NCI-H1436 treated with DMSO at 0.1 percent for 48 hours (cell line): ENCODE measurements at places on chromosomes 7 and 10.

DNA sequence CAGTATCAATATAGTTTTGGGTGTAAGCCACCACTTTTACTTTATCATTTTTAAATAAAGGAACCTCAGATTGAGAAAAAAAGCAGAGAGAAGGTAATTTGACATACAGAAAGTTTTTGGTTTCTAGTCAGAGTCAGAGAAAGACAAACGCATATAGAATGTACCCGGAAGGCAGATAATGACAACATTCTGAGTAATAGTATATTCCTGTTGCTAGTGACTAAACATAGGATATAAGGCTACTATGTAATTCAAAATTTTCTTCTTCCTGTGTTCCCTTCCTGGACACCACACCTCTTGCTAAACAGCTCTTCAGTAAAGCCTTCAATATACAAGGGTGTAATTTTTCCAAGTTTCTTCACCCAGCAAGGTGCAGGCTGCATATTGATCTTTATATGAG, 597.6 kb downstream of the PCDH15 start:
- DNase-seq, result no peak

GRCh38 chr10:51108406-51108805, 34.1 kb downstream of the PRKG1 start:
- DNase-seq, result no peak

- DNase-seq, result no peak
Observed at GRCh38 chr10:122974543-122975064, 5.6 kb upstream of the PSTK start.

- DNase-seq, result no peak
Observed at GRCh38 chr10:13939391-13939790, 352.6 kb downstream of the PRPF18 start.

DNA sequence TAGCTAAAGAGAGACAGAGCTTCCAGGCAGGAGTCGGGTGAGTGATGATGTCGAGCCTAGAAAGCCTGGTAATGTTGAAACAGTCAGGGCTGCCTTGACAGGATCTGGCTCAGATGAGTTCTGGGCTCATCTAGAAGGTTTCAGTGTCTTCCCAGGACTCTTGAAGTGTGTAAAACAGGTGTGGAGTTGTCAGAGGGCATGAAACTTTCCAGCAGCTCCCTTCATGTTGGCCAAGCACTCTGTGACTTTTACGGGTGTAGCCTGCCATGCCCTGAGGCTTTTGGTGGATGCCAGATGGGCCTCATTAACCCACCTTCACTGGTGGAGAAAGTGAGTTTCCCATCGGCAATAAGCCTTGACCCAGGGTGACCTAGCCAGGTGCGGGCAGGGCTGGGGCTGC, 66.4 kb upstream of the PDCD4 start:
- DNase-seq, result no peak

DNA sequence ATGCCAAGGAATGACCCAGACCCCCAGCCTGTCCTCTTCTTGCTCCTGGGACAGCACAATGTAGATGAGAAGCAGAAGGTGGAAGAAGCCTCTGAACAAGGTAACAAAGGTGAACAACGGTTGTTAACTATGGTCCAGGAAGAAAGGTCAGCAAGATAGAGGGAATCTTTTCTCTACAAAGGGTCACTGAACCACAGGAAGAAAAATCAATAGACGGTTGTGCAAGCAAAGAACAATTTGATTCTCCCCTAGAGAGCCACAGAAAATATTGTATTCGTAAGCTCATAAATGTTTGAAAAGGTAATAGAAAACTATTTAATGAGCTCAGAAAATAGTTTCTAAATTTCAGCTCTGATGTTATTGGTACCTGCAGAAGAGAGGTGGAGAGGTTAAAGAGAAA, 111.3 kb downstream of the ST8SIA6 start:
- no peak for DNase-seq

GRCh38 chr7:91085175-91085574, 179.1 kb upstream of the FZD1 start:
- no peak for DNase-seq

- no peak for DNase-seq
Observed at GRCh38 chr7:157457355-157458253, 120.8 kb downstream of the DNAJB6 start.

GRCh38 chr10:97179311-97179710, 6.4 kb downstream of the SLIT1 start:
- no peak for DNase-seq

DNA sequence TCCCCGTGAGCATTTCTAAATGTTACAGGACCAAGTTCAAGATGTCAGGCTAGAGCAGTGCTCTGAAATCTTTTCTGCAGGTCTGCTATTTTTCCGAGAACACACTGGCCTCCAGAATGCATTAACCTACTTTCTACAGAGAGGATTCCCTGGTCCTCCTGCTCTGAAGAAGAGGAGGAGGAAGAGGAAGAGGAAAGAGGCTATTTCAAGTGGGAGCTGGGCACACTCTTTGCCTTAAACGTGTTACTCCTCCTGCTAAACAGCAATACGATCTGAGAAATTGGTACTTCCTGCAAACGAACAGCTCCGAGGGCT, 157.4 kb downstream of the FRMD4A start:
- DNase-seq, result no peak

DNA sequence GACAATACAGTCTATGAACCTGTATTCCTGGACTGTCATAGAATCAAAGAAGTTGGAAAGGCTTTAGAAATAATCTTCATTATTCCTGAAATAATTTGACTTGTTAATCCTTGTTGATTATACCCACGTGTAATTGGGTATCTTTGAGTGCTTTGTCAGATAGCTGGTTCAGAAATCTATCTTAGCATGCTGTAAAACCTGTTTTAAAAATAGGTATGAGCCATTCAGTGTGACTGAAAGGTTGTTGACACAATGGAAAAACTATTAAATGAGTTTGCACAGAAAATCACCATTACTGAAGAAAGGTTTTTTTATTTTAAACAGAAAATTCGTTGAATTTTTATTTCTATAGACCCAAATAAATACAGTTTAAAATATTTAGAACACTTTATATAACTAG, 38.7 kb downstream of the PHTF2 start:
- no peak for DNase-seq

DNA sequence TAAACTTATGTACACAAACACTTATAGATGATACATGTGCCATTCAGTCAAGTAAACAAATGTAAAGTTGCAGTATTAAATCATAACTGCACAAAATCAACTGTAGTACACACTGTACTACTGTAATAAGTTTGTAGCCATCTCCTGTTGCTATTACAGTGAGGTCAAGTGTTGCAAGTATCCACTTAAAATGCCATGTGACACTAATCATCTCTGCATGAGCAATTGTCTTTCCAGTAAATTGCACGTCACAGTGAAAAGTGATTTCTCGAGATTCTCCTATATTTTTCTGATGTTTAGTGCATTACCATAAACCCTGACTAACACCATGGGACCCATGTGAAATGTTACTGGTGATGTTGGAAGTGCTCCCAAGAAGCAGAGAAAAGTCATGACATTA, 293.3 kb upstream of the SP4 start:
- no peak for DNase-seq
